KBM-7 (cell line): ENCODE measurements at places on chromosomes 3 and 15.

DNA sequence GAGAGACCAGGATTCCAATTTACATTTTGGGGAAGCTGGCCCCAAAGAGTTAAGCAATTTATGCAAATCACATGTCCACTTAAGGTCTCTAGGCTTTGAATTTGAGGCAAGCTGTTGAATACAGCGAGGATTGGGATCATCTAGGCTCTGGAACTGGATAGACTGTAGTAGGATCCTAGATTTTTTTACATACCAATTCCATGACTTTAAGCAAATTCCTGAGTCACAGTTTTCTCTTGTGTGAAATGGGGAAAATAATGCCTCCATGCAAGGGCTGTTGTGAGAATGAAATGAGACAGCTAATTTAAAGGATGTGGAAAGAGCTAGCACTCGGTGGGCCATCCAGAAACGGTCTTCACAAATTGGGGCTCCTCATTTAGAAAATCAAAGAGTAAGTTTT lies 103.4 kb downstream of the MINAR1 start:
- no peak for DNase-seq

- DNase-seq, result no peak
Measured at GRCh38 chr3:48268381-48268935, 27.6 kb downstream of the ZNF589 start.

DNA sequence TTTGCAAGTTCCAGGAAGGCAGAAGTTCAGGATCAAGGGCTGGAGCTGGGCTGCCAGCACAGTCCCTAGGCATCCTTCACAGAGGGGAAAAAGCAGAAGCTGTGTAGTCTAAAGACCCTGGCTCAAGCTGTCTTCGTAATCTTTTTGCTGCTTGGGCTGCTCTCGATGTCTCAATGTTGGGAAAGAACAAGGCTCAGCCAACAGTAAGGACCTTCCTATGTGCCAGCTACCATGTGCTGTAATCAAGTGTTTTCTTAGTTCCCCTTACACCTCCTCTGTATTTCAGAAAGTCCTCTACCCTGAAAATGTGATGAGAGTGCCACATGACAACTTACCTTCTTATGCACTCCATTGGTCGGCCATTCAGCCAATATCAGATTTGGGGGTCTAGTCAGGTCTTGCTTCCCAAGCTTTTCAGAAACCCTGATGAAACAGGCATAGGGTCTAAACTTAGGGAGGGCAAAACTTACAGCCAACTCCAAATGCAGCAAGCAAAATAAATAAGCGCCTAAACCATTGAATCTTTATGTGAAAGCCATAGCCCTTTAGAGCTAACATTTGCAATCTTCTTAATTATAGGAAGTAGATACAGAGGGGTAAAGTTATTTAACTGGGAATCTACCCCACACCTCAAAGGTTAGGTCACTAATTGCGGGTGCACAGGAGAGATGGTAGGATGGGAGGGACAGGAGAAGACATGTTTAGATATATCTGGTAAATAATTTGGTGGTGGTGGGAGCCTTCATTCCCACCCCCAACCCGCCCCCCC lies 1.2 kb upstream of the EDEM1 start:
- DNase-seq, result peak; percentile 84

DNA sequence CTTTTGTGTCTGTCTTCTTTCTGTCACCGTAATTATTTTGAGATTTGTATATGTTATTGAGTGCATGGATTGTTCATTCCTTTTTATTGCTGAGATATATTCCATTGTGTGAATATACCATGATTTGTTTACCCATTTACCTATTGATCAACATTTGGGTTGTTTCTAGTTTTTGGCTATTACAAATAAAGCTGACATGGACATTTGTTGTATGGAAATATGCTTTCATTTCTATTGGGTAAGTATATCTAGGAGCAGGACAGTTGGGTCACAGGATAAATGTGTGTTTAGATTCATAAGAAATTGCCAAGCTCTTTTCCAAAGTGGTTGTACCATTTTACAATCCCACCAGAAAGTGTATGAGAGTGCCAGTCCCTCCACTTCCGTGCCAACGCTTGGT lies 51.2 kb downstream of the PFN2 start:
- DNase-seq, result no peak

GRCh38 chr3:182375916-182376315 lies 417.4 kb upstream of the ATP11B start:
- DNase-seq, result no peak

DNA sequence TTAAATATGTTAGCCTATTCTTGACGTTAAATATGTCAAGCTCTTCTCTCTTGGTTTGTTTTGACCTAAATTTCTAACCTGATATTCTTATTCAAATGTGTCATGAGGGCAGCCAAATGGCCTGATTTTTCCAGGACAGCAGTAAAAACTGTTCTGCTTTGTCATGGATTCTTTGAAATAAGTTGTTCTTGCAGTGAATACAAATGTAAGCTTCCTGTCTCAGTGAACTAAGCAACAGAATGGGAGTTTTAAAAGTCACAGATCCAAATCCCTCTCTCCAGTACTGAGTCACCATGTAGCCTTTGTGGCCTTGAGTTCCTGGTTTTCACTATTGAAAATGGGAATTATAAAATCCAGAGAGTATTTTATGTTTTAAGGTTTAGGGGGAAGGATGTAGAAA lies 301.8 kb downstream of the NLGN1 start:
- DNase-seq, result no peak

DNA sequence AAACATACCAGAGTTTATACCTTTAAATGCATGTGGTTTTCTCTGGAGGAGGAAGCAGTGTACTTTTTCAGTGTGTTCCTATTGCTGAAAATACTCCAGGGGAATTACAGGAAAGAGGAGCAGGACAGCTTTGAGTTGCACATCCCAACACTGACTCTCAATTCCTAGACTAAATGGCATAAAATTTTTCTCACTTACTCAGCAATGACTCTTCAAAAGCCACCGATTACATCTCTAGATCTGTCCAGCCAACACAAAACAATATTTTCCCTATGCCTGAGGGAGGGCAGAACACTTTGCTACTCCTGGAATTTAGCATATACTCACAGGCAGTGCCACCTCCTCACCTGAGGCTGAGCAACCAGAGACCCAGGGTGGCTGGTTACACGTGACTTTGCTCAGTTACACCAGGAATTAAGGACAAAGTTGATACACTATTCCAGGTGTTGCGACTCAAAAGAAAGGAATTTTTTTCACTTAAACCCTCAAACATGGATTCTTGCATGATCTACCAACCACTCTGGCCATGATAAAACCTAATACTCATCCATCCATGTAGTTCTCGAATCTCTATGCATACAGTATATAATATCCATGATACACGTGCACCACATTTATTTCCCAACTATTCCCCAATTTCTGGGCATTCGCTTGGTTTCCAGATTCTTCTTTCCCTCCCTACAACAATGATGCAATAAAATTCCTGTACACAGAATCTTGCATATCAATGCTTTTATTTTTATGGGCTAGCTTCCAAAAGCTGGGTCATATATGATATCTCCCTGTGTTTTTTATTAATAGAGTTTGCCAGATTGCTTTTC lies 194.6 kb downstream of the THRB start:
- DNase-seq, result no peak

DNA sequence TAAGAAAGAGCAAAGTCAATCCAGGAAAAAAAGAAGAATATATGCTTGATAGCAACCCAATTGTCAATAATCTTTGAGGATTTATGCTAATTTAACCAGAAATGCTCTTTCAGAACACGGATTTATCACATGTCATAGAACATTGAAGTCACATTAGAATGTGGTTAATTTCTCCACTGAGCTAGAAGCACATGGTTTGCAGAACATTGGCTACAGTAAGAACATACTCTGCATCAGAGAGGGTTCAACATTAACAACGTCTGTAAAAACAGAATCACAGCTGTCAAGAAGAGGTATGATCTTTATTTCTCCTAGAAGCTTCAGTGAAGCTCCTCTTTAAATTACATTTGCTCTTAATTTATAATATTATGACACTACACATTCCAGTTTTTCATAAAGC lies 619.7 kb upstream of the AGTR1 start:
- no peak for DNase-seq

DNA sequence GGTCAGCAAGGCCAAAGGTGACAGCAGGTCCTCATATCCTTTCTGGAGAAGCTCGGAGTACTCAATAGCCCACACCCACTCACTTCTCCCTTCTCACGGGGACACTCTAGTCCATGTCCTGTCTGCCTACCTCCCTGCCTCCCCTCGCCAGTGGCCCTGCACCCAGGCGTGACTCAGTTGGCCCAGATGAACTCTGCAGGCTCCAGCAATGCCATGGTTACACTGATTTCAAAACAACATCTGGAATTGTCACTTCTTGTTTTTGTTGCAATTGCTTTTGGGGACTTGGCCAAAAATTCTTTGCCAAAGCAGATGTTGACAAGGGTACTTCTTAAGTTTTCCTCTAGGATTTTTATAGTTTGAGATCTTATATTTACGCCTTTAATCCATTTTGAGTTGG lies 13.0 kb downstream of the IL16 start:
- DNase-seq, result no peak

- peak; percentile 39 for DNase-seq
Measured at GRCh38 chr3:149243540-149243939, 21.9 kb upstream of the CP start.

DNA sequence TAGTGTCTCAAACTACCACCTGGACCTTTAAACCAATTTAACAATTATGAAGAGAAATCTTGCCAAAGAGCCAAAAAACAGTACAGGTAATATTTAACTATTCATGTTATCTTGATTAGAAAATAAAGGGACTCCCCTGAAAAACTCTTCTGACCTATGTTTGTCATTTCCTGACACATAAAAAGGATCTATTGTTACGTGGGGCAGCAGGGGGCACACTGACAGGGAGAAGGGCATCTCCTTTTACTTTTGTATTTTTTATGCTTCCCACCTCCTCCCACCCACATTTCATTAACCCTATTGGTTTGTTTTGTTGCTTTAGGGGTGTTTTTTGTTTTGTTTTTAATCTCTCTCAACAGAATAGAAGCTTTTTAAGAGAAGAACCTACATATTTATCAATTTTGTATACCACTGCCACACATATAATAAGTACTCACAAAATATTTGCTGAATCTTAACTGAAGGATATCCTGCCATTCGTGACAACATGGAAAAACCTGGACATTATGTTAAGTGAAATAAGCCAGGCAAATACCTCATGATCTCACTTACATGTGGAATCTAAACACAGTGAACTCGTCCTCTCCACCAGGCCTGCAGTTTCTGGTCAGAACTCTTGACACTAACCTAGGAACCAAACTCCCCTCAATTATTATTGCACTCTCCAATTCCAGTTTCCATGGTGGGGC lies 17.7 kb downstream of the STAG1 start:
- DNase-seq, result peak; percentile 28

GRCh38 chr3:21747376-21747775 lies 3.6 kb downstream of the ZNF385D start:
- DNase-seq, result no peak

DNA sequence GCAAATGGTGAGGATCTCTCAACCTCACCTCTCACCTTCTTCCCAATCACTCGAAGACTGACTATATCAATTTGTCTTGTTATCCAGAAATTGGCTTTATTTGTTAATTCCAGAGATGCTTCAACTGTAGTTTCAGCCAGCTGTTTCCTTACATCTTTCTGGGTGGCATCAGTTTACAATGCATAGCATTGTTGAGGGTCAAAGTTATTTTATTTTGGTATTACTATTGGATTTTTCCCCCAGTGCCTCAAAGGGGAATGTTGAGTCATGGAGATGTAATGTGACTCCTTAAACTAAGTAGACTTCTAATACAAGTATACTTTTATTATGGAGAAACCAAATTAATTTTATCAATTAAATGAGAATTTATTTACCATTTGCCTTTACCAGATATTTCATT lies 351.6 kb downstream of the TIGIT start:
- no peak for DNase-seq

DNA sequence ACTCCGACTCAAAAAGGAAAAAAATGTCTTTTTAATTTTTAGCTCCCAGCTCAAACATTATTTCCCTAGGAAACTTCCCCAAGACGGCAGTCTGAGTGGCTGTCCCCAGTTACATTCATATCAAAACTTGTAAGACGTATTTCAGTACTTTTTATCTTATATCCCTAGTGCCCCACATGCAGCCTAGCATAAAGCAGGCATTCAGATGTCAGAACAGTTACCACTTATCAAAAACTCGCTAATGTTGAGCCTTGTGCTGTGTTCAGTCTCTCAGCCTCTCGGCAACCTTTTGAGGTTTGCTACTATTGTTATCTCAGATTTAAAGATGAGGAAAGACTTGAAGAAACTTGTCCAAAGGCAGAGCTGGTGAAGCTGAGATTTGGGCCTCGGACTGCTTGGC lies 6.6 kb upstream of the SELENOS start:
- no peak for DNase-seq

DNA sequence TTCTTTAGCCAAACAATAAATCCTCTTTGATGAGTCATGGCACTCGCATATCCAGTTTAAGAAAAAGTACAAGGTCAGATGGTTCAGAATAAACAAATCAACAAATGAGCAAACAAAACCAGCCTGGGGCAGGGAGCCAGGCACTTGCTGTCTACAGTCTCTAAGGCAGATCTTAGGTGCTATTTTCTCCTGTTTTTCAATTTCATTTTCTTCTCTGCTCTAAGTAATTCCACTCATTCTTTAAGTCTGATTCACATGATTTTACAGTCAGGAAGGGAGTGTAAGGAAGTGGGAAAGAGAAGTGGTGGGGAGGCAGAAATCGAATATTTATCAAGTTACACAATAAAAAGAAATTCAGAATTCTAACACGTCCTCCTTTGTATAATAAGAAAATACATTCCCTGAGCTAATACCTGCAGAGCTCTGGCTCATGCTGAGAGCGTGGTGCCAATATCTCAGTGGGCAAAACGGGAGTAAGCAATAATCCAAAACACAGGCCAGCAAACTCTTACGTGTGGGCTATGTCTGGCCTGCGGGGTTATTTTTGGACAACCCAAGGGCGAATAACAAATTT lies 298.6 kb downstream of the ADAMTS17 start:
- DNase-seq, result peak; percentile 33

DNA sequence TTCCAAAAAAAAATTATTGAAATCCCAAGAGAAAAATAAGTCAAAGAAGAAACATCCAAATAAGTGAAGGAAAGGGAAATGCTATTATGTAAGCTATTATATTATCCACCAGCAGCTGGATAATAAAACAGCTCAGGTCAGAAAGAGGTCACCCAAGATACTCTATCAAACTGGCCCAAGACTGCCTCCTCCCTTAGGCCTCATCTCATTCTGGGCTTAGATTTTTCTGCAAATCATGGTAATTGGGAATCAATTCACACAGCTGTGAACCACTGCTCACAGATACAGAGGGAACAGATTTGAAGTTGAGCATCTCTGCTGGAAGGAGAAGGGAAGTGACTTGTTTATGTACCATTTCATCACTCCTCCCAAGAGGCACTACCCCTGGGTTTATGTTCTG lies 294.6 kb upstream of the DPPA4 start:
- DNase-seq, result no peak

DNA sequence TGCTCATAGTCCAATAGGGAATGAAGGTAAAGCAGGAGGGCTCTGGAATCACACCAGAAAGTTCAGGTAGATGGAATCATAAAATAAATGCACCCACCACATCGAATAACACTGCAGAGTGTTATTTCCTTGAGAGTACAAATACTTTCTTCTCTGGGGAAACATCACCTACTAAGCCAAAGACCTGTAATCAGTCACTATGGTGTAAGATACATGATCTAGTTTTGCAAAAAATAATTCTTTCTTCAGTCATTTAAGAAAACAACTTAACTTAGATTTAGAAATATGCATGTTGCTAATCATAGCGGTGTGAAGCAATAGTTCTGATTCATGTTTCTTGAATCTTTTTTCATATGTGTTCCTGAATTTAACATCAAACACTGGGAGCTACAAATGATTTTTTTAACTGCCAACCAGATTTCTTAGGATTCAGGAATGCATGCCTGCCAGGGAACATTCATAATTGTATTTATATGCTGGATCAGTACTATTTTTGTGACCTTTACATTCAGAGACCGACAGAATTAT lies 40.2 kb upstream of the MEIS2 start:
- no peak for DNase-seq
